ENCODE measurements at places on chromosomes 7 and 10.

- H3K4me3 ChIP-seq = no peak overlapping the region
- H3K27ac ChIP-seq = no peak overlapping the region
- H3K4me1 ChIP-seq = no peaks in the 10 kb centered on the region
- no peaks in the 10 kb centered on the region for H3K36me3 ChIP-seq
- no peaks in the 10 kb centered on the region for H3K27me3 ChIP-seq
Observed at GRCh38 chr7:25805027-25805687, 346.8 kb upstream of the NFE2L3 start.

DNA sequence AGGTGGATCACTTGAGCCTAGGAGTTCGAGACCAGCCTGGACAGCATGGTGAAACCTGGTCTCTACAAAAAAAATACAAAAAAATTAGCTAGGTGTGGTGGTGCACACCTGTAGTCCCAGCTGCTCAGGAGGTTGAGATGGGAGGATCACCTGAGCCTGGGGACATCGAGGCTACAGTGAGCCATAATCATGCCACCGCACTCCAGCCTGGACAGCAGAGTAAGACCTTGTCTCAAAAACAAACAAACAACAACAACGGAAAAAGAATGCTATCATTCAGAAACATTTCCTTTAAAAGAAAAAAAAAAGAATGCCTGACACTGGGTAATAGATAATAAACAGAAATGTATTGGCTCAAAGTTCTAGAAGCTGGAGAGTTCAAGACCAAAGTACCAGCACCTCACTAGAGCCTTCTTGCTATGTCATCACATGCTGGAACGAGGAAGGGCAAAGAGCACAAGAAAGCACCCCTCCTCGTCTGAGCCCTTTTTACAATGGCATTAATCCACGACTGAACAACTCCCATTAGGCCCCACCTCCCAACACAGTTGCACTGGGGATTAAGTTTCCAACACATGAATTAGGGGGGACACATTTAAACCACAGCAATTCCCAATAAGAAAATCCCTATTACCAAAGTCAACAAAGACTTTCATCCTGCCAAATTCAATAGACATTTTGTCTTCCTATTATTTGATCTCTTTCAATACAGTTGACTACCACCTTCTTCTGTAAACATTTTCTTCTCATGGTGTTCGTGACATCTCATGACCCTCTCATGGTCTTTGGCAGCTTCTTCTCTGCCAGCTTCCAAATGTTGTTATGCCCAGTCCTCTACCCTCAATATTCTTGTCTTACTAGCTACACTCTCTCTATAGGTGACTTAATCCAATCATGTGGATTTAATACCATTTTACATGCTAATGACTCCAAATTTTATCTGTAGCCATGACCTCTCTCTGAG is 20.0 kb downstream of the AKR1D1 start:
- no peak overlapping the region for H3K4me3 ChIP-seq
- DNase-seq = no peak
- no peaks in the 10 kb centered on the region for H3K4me1 ChIP-seq
- H3K27ac ChIP-seq = no peak overlapping the region
- no peaks in the 10 kb centered on the region for H3K36me3 ChIP-seq

GRCh38 chr10:11140963-11141362 is 123.3 kb downstream of the CELF2 start:
- H3K36me3 ChIP-seq = no peaks in the 10 kb centered on the region
- no peaks in the 10 kb centered on the region for H3K27me3 ChIP-seq
- H3K4me1 ChIP-seq = no peaks in the 10 kb centered on the region

DNA sequence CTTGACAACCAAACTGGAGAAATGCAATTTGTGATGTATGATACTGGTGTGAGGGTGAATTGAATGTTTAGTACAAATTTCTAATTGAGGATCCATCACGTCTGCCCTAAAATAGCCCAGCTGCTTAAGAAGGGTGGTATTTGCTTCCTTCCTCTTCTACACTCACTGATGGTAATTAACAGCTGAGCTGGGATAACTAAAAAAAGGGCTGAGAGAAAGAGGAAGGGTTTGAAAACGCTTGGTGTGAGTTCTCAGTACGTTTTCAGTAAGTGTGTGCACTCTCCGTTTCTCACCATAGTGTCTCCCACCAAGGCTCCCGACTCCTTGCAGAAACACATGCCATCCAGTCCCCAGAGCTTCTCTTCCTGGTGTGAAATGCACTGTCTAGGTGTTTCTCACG is 54.3 kb downstream of the MAP3K8 start:
- DNase-seq = no peak
- H3K4me3 ChIP-seq = no peak overlapping the region
- H3K27ac ChIP-seq = no peak overlapping the region
- peaks cover 5% of the 10 kb centered on the region for H3K4me1 ChIP-seq
- H3K36me3 ChIP-seq = no peaks in the 10 kb centered on the region

- H3K4me3 ChIP-seq = peak overlapping the region; percentile 61
- H3K27ac ChIP-seq = no peak overlapping the region
- no peaks in the 10 kb centered on the region for H3K27me3 ChIP-seq
- no peaks in the 10 kb centered on the region for H3K36me3 ChIP-seq
- no peak for DNase-seq
Observed at GRCh38 chr7:74455291-74455804, 1.6 kb downstream of the GTF2IRD1 start.

DNA sequence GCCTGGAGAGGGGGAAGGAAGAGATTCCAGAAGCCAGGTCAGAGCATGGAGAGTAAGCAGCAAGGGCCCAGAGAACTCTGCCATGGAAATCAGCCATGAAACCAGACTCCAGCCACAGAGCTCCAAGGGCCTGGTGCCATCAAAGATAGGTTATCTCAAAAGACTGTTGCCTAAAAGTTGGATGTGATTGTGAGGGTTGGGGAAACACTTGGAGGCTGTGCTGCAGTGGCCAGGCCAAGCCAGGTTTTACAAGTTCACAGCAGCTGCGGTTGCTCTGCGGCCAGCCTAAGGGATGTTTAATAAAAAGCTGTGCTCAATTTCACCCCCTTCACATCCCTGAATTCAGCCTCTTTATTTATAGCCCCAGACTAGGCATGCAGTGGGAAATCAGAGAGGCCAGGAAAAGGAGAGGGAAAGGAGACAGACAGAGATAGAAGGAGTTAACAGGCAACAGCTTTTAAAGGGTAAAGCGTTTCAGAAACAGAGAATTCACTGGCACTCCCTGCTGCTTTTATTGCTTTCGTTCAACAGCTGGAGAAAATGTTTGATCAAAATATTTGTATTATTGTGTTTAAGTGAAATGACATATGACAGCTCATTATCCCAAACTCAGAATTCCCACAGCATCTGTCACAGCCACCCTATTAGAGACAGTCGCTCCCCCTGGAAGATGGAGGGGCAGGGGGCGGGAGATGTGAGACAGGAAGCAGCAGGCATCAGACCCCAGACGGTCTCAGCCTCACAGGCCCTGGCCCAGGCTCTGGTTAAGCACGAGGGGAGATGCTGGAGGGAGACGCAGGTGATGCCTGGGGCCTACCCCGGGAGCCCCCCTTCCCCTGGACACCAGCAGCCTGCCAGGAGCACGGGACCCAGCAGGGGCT is 140.1 kb downstream of the GLI3 start:
- no peaks in the 10 kb centered on the region for H3K27me3 ChIP-seq
- peak; percentile 79 for DNase-seq
- peaks cover 37% of the 10 kb centered on the region for H3K4me1 ChIP-seq
- H3K36me3 ChIP-seq = no peaks in the 10 kb centered on the region

- no peak overlapping the region for H3K27ac ChIP-seq
- DNase-seq = no peak
- no peaks in the 10 kb centered on the region for H3K36me3 ChIP-seq
- H3K27me3 ChIP-seq = no peaks in the 10 kb centered on the region
Observed at GRCh38 chr10:105025092-105025491, 384.0 kb downstream of the SORCS3 start.
